ENCODE measurements at places on chromosomes 4 and X.

- no peak for DNase-seq
Measured at GRCh38 chr4:142316025-142316424, 530.1 kb downstream of the INPP4B start.

- no peak for DNase-seq
Measured at GRCh38 chr4:120926358-120927025, 4.0 kb upstream of the PRDM5 start.

GRCh38 chr4:34362654-34363053, 1881.7 kb downstream of the ARAP2 start:
- DNase-seq: no peak

DNA sequence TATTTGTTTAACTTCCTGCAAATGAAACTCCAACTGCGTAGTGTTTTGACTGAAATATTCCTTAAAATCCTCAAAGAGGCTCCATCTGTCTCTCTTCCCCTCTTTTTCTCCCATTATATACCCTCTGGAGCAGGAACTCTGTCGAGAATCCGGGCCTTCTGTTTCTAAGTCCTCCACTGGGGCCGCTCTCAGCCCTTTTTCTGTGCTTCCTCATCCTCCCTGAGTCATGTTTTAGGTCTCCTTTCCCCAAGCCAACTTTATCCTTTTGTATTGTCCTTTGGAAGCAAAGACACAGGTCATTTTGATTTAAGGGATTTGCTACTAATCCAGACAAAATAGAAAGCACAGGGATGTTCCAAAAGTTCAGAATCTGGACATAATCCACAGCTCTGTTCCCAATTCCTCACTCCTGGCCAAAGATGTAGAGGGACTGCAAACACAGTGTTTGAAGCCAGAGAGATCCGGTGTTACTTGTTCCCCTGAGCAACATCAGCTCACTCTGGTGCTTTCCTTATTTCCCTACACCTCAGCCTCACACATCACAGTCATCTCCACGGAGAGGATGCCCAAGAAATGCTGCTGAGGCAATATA, 131.0 kb upstream of the KLF3 start:
- no peak for DNase-seq

- peak; percentile 30 for DNase-seq
Measured at GRCh38 chrX:45849261-45849862, 648.7 kb upstream of the DIPK2B start.

- DNase-seq: no peak
Measured at GRCh38 chr4:79078339-79078738, 139.1 kb upstream of the PAQR3 start.

GRCh38 chr4:91965166-91965565, 338.6 kb upstream of the GRID2 start:
- DNase-seq: no peak

DNA sequence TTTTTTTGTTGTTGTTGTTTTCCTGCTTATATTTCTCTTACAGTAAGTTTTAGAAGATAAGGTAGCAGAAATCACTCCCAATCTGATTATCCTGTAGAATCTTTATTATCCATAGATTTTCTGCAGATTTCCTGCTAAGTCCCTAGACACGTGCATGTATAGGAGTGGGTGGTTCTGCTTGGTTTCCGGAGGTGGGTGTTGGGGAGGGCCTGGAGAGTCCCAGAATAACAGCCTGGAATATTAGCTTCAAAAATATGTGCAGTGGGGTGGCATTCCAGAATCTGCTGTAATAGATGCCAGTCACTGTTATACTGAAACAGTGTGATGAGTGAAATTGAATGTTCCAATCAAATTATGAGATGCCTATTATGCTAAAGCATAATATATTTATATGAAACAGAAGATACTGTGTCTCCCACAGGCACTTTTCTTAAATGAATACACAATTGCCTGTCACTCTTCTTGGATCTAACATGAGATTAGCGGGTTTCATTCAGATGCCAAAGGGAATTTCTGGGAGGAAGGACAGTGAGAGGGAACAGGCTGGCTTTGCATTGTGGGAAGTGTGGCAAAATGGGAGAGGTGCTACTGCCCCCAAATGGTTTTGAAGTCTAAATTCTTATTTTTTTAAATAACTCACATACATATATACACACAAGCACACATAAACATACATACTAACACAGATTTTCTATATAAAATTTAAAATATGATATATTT, 37.6 kb downstream of the C4orf50 start:
- DNase-seq: no peak

DNA sequence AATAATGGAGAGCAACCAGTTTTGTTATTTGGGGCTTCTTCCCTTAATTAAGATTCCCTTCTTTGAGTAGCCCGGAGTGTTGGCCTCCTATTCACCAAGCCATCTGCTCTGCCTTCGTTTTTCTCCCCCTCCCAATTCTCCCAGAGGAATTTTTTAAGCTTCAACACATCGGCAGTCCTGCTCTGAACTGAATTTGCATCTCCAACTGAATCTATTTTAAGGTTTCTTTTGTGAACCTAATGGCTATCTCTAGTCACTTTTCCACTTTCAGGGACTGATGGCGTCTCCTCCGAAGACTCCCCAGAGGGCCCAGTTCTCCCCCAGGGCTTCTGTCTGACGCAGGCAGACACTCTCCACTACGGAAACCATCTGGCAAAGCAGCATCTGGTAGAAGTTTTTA, 280.2 kb downstream of the ADGRA3 start:
- DNase-seq: no peak

DNA sequence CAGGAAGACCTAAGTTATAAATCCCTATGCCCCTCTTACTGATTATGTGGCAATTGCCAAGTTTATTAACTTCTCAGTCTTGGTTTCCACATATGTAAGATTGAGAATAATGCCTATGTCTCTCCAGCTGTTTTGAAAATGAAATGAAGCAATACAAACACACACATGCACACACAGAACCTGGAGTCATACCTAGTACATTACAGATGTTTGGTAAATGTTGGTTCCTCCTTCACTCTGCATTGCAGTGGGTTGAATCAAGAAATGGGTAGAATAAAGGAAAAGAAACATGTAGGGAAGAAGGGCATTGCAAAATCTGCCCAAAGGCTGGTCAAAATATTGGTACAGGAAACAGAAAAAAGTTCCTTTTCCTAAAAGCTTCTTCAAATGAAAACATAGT, 309.9 kb upstream of the EMCN start:
- DNase-seq: no peak

DNA sequence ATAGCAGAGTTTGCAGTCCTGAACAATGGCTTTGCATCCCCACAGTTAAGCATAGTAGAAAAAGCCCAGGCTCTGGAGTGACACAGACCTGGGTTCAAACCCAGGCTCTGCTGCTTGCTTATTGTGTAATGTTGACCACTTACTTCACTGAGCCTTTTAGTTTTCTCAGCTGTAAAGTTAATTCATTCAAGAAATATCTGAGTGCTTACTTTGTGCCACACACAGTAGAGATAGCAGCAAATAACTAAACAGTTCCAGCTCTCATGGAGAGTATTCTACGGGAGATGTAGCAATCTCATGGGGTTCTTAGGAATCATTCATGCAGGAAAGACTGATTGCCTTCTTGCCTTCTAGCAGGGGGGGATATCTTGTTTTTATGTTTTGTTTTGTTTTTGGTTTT, 63.2 kb downstream of the SLC9A6 start:
- no peak for DNase-seq

DNA sequence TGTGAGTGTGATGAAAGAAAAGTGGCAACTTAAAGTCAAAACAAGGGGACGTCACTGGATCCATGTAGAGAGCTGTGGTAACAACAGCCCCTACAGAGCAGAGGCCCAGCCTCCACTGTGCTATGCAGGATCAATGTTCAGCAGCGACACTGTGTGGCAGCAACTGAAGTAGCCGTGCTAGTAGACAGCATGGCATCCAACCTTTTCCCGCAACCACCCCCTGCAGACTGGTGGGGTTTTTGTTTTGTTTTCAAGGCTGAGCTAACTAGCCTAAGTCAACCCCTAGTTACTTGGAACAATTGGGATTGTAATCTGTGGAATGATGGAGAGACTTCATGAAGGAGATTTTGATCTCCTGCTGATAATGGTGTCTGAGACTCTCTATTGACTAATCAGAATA, 44.4 kb upstream of the PPARGC1A start:
- DNase-seq: no peak

GRCh38 chr4:94406668-94407437, 44.9 kb upstream of the PDLIM5 start:
- DNase-seq: peak; percentile 32

DNA sequence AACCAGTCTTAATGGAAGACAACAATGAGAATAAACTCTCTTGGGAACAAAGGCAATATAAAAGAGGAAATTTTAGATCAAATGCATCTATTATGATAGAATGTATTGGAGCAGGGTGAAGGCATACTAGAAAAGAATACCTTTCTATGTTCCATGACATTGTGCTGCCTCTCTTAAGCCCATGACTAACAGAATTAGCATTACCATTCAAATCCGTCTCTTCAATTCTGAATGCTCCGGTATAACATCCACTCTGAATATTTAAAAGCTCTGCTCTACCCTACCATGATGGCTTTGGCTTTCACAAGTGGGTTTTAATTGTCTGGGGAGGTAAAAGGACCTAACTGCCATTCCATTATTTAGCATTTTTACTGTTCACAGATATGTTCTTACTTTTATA, 1878.4 kb downstream of the ARAP2 start:
- no peak for DNase-seq

- no peak for DNase-seq
Measured at GRCh38 chr4:23876418-23877089, 13.3 kb downstream of the PPARGC1A start.

- peak; percentile 25 for DNase-seq
Measured at GRCh38 chrX:129772796-129773431, 6.8 kb upstream of the SASH3 start.

GRCh38 chrX:109343671-109344070, 138.2 kb downstream of the GUCY2F start:
- no peak for DNase-seq

DNA sequence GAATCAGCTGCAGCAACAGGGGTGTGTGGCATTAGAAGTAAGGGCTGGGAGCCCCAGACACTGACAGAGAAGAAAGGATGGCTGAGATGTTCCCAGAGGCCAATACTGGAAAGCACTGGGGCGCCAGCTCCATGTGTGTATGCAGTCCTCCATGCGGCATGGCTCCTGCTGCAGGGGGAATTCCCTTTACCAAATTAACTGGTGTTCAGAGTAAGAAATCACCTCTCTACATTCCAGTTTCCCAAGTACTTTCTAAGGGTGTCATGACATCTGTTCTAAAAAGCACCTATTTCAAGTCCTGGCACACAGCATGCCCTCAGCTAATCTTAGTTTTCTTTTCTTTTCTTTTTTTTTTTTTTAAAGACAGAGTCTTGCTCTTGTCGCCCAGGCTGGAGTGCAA, 98.0 kb downstream of the MAML3 start:
- no peak for DNase-seq

- peak; percentile 51 for DNase-seq
Measured at GRCh38 chrX:25015486-25016360, at the start of gene ARX. TSS of gene ARX (minus strand) at chrX:25015965. CDS start at chrX:25015737, 228 bp downstream.

- no peak for DNase-seq
Measured at GRCh38 chr4:55447108-55447708, 51.5 kb downstream of the TMEM165 start.

- no peak for DNase-seq
Measured at GRCh38 chrX:13099121-13099520, 54.7 kb upstream of the FAM9C start.

DNA sequence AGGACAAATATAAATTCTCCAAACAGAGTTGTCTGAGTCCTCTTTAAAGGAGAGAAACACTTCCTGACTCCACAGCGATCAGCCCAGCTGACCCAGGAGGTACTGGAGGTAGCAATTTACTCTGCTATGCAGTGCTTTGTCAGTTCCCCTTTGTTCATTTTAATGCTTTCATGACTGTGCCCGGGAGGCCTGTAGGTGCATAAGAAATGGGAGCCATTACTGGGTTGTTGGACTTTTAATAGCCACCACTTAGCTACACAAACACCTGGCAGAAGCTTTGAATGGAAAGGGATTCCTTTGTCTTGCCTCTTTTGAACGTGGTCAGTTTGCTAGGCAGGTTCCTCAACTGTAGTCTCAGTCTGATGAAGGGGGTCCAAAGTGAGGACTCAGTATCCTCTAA, 59.0 kb upstream of the AFF2 start:
- DNase-seq: no peak

DNA sequence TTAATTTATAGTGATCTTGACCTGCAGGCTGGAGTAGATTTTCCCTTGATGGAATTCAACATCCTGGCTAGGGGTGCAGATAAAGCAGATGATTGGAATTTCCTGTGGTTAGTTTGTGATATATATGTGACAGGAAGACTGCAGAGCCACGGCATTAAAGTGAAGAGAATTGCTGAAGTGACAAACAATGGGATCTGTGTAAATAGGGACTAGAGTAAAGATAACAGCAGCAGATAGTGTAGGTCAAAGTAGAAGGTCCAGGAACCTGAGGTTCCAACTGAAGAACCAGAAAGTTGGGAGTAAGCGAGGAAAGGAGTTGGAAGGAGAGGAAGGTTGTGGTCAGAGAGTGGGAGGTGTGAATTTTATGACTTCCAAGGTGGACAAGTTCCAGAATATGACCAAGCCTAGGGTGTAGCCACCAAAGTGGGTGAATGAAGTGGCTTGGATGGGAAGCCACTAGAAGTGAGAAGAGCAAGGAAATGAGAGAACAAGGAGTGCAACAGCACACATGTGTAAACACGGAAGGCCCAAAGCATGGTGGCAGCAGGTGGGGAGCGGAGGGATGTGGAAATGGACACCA, 325.0 kb downstream of the RAB28 start:
- no peak for DNase-seq

DNA sequence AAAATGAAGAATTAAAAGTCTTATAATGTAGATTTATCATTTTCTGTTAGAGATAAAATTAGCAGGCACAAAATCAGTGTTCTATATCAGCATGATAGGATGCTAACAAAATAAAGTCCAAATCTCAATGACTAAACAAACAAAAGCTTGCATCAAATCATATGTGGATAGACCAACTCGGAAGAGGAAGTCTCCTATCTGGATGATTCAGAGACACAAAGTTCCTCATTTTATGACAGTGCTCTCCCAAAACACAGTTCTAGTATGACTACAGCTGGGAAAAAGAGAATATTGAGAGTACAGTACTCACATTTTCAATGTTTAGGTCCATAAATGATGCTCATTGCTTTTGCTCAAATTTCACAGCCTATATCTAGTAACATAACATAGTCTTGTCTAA, 376.1 kb upstream of the CTSO start:
- DNase-seq: no peak

- no peak for DNase-seq
Measured at GRCh38 chr4:86286726-86287125, 73.1 kb downstream of the MAPK10 start.

GRCh38 chrX:153457136-153457825, 11.4 kb upstream of the TREX2 start:
- no peak for DNase-seq

DNA sequence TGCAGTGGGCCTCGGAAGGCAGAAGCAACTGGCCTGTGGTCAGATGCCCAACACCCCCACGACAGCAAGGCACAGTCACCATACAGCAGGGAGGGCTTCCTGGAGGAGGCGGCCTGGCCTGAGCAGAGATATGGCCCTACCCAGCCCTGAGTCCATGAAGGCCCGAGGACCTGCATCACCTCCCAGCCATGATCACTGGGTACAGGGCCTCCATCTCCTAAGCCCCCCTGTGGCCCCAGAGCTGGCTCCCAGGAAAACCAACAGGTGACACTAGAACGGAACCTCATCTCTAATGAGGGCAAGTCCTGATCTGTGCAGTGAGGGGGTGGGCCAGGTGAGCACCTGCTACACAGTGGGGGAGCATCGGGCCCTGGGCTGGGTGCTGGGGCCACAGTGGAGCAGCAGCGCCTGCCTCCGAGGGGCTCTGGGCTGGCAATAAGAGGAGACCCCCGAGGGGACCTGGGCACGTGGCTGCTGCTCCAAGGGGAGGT, 26.2 kb upstream of the MXD4 start:
- no peak for DNase-seq

All from stimulated activated CD4-positive, alpha-beta T cell treated with anti-CD3 and anti-CD28 coated beads, Interleukin-1b, Interleukin-23, amount 100 ng/mL, for 48 hours (primary cell).